ENCODE measurements at places on chromosomes 12 and 14. TPM values are rescaled to one million over a fixed set of nuclear protein-coding genes. Genes with fewer than 3 reads are reported as not detected.

Gene FOXA1
- total RNA-seq: not detected

Gene KANSL2
- 39.1 TPM for total RNA-seq

Gene FAM222A
- total RNA-seq: 0.20 TPM

Gene NANOG
- not detected for total RNA-seq

Gene DHRS2
- total RNA-seq: 0.17 TPM

Gene RNASE1
- not detected for total RNA-seq

Gene PIWIL1
- not detected for total RNA-seq

Gene CDK17
- total RNA-seq: 45.8 TPM

Gene MANSC1
- 3.5 TPM for total RNA-seq

Gene RASSF9
- total RNA-seq: not detected

Gene RBP5
- not detected for total RNA-seq

Gene AMDHD1
- total RNA-seq: 0.52 TPM

Gene KLRG1
- total RNA-seq: 3.9 TPM

- no peak overlapping the region for H3K4me3 ChIP-seq
- no peak for DNase-seq
- no peaks in the 10 kb centered on the region for H3K27me3 ChIP-seq
- peaks cover 12% of the 10 kb centered on the region for H3K36me3 ChIP-seq
- H3K27ac ChIP-seq: peak overlapping the region; percentile 41
- no peaks in the 10 kb centered on the region for H3K4me1 ChIP-seq
These were observed 30.9 kb downstream of the CCNK start for GRCh38 chr14:99512110-99512449.

GRCh38 chr12:56115329-56115728 is 1.1 kb upstream of the RPL41 start:
- peaks cover 46% of the 10 kb centered on the region for H3K36me3 ChIP-seq
- H3K27ac ChIP-seq: peak overlapping the region; percentile 99
- H3K4me3 ChIP-seq: peak overlapping the region; percentile 97
- H3K27me3 ChIP-seq: no peaks in the 10 kb centered on the region
- no peak for DNase-seq

- H3K27ac ChIP-seq: no peak within 1 kb of the TSS
- peak within 1 kb of the TSS; percentile 74 for H3K4me3 ChIP-seq
- H3K36me3 ChIP-seq: no peaks in the 10 kb centered on the region
These were observed at the start of gene FAIM2 for GRCh38 chr12:49903700-49904423. Gene FAIM2, minus strand, starts transcription at chr12:49903900. Its CDS starts 108 bp downstream, at chr12:49903792.

- no peaks in the 10 kb centered on the region for H3K4me1 ChIP-seq
- no peak overlapping the region for H3K4me3 ChIP-seq
- peaks cover 9% of the 10 kb centered on the region for H3K27me3 ChIP-seq
- DNase-seq: no peak
These were observed 64.0 kb downstream of the SMOC1 start for GRCh38 chr14:69943084-69943780.

DNA sequence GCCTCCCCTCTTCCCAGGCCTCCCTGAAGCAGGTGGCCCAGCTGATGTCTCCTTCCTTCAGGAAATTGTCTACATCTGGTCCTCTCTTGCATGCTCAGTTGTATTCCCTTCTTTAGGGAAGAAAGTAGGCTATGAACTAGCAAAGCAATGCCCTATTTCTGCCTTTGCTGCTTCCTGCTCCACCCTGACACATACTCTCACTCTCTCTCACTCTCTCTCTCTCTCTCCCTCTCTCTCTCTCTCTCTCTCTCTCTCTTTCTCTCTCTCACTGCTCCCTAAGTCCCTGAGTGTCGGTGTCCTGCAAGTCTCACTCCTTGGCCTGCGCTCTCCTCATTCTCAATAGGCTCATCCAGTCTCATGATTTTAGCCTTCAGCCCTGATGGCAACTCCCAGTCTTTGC is 19.4 kb upstream of the PARP11 start:
- no peak for DNase-seq
- H3K4me1 ChIP-seq: peaks cover 17% of the 10 kb centered on the region
- no peak overlapping the region for H3K4me3 ChIP-seq
- no peaks in the 10 kb centered on the region for H3K27me3 ChIP-seq

DNA sequence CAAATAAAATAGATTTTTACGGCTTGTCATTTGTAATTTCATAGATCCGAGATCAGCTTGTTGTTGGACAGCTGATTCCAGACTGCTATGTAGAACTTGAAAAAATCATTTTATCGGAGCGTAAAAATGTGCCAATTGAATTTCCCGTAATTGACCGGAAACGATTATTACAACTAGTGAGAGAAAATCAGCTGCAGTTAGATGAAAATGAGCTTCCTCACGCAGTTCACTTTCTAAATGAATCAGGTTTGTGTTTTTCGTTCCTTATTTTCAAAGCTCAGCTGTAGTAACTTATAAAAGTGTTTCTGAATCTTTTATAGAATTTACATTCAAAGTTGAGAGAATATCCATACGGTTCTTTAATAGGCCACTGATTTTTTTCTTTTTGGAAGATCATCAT is 89.1 kb downstream of the LRRK2 start:
- no peaks in the 10 kb centered on the region for H3K36me3 ChIP-seq
- no peak overlapping the region for H3K4me3 ChIP-seq
- H3K4me1 ChIP-seq: no peaks in the 10 kb centered on the region
- no peaks in the 10 kb centered on the region for H3K27me3 ChIP-seq
- H3K27ac ChIP-seq: no peak overlapping the region

DNA sequence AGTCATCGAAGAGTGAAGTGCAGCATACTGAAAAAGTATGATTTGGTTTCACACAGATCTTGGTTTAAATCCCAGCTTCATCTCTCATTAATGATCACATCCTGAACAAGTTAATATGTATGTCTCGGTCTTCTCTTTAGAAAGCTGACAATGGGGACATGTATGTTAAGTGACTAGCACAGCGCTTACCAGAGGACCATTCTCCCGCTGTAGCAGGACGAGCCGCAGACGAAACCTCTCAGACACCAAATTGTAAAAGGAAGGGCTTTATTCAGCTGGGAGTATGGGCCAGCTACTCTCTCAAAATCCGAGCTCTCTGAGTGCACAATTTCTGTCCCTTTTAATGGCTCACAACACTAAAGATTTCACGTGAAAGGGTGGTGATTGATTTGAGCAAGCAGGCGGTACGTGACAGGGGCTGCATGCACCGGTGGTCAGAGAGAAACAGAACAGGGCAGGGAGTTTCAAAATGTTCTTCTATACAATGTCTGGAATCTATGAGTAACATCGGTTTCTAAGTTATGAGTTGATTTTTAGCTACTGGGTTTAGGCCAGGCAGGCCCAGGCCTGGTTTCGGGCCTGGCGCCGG is 682.4 kb downstream of the DIO2 start:
- H3K4me1 ChIP-seq: no peaks in the 10 kb centered on the region
- DNase-seq: no peak

DNA sequence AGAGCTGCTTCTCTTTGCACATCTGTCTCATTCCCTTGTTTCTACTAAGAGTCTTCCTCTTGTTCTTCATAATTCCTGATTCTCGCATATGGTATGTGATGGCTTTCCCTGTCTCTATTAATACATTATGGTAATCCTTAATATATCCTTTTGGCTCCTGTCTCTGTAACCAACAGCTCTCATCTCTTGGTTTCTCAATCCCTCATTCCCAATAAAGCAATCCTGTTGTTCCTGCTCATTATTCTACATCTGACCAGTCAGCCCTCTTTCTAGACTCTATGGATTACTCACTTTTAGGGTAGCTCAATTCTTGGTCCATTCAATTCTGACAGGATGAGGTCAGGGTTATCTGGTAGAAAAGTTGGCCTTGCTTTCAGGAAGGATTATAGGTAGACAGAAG is 349.9 kb downstream of the LRIG3 start:
- H3K4me3 ChIP-seq: no peak overlapping the region
- no peak overlapping the region for H3K27ac ChIP-seq
- no peaks in the 10 kb centered on the region for H3K36me3 ChIP-seq
- no peaks in the 10 kb centered on the region for H3K4me1 ChIP-seq
- H3K27me3 ChIP-seq: no peaks in the 10 kb centered on the region

DNA sequence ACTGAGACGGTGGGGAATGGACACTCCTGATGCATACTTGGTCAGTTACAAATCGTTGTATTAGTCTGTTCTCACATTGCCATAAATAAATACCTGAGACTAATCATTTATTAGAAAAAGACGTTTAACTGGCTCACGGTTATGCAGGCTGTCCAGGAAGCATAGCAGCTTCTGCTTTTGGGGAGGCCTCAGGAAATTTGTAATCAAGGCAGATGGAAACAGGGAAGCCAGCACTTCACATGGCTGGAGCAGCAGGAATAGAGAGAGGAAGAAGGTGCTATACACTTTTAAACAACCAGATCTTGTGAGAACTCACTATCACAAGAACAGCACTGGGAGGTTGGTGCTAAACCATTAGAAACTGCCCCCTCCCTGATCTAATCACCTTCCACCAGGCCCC is 418.2 kb downstream of the FLRT2 start:
- no peak overlapping the region for H3K27ac ChIP-seq
- H3K4me1 ChIP-seq: peaks cover 10% of the 10 kb centered on the region
- peaks cover 7% of the 10 kb centered on the region for H3K36me3 ChIP-seq
- no peaks in the 10 kb centered on the region for H3K27me3 ChIP-seq
- no peak for DNase-seq
- no peak overlapping the region for H3K4me3 ChIP-seq

DNA sequence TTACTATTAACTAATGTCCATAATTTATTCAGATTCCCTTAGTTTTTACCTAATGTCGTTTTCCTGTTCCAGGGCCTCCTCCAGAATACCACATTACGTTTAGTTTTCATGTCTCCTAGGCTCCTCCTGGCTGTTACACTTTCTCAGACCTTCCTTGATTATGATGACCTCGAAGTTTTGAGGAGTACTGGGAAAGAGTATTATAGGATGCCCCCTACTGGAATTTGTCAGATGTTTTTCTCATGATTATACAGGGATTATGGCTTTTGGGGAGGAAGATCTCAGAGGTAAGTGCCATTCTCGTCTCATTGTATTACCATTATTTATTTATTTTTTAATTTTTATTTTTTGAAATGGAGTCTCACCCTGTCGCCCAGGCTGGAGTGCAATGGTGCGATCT is 17.7 kb upstream of the C1S start:
- H3K27me3 ChIP-seq: no peaks in the 10 kb centered on the region
- no peak overlapping the region for H3K4me3 ChIP-seq
- H3K36me3 ChIP-seq: no peaks in the 10 kb centered on the region
- H3K27ac ChIP-seq: no peak overlapping the region
- DNase-seq: no peak

- peaks cover 43% of the 10 kb centered on the region for H3K36me3 ChIP-seq
- H3K27me3 ChIP-seq: no peaks in the 10 kb centered on the region
- peaks cover 64% of the 10 kb centered on the region for H3K4me1 ChIP-seq
- peak overlapping the region; percentile 73 for H3K27ac ChIP-seq
These were observed 9.1 kb downstream of the MTRFR start for GRCh38 chr12:123242116-123242904.

GRCh38 chr12:8913702-8914032 is 642 bp upstream of the PHC1 start:
- H3K36me3 ChIP-seq: no peaks in the 10 kb centered on the region
- H3K27me3 ChIP-seq: no peaks in the 10 kb centered on the region
- DNase-seq: no peak

DNA sequence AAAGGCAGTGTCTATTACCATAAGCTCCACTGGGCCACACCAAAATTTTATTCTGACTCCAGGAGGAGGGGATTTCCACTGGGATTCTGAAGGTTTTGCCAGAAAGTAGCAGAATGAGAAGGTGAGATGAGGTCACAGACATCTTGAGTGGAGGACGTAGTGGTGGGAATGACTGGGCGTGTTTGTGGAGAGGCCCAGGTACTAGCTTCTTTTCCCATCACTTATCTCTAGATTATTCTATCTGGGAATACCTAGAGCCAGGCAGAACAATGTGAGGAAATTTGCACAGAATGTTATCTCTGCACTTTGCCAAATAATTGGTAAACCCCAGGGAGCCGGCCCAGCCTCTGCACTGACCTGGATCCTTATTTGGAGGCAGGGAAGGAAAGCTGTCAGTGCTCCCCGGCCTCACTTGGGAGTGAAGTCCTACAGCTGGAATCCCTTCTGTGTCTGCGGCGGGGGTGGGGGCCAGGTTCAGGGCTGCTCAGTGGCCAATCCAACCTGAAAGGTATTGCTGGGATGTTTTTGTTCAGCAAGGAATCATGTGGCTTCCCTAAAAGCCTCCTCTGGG is 129.4 kb downstream of the C12orf75 start:
- DNase-seq: no peak
- peaks cover 20% of the 10 kb centered on the region for H3K27me3 ChIP-seq
- H3K27ac ChIP-seq: no peak overlapping the region
- no peaks in the 10 kb centered on the region for H3K36me3 ChIP-seq
- H3K4me3 ChIP-seq: no peak overlapping the region
- no peaks in the 10 kb centered on the region for H3K4me1 ChIP-seq

GRCh38 chr14:61927520-61927919 is 165.3 kb downstream of the SNAPC1 start:
- no peak for DNase-seq
- H3K27ac ChIP-seq: no peak overlapping the region
- no peaks in the 10 kb centered on the region for H3K36me3 ChIP-seq
- H3K4me1 ChIP-seq: no peaks in the 10 kb centered on the region

DNA sequence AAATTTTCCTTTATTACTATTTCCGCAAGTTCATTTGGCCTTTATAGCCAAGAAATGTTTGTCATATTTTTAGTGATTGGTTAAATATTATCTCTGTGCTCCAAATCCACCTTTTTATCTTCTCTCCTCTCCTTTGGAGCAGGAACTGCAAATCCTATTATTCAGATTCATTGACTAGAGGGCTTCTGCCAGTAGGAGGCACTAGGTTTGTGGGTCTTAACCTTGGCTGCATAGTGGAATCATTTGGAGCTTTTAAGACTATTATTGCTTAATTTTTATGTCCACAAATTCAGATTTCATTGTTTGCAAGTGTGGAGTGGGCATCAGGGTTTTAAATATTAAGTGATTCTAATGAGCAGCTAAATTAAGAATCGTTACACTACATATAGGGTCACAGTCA is 75.3 kb upstream of the SYT10 start:
- no peak for DNase-seq
- no peak overlapping the region for H3K4me3 ChIP-seq
- H3K36me3 ChIP-seq: no peaks in the 10 kb centered on the region
- H3K4me1 ChIP-seq: no peaks in the 10 kb centered on the region
- H3K27ac ChIP-seq: no peak overlapping the region

- no peaks in the 10 kb centered on the region for H3K27me3 ChIP-seq
- no peak overlapping the region for H3K27ac ChIP-seq
- H3K4me1 ChIP-seq: no peaks in the 10 kb centered on the region
- DNase-seq: no peak
- no peaks in the 10 kb centered on the region for H3K36me3 ChIP-seq
These were observed 24.4 kb downstream of the AK7 start for GRCh38 chr14:96416292-96416691.

- H3K36me3 ChIP-seq: no peaks in the 10 kb centered on the region
- H3K4me3 ChIP-seq: no peak overlapping the region
- DNase-seq: peak; percentile 4
- H3K27ac ChIP-seq: no peak overlapping the region
- H3K4me1 ChIP-seq: no peaks in the 10 kb centered on the region
These were observed 29.0 kb downstream of the PTPRQ start for GRCh38 chr12:80472911-80473500.

- no peak overlapping the region for H3K27ac ChIP-seq
- no peak for DNase-seq
- no peaks in the 10 kb centered on the region for H3K4me1 ChIP-seq
- H3K27me3 ChIP-seq: peaks cover 8% of the 10 kb centered on the region
These were observed 121.5 kb downstream of the STXBP6 start for GRCh38 chr14:24928386-24928900.
